ENCODE measurements at places on chromosomes 2 and 18.

DNA sequence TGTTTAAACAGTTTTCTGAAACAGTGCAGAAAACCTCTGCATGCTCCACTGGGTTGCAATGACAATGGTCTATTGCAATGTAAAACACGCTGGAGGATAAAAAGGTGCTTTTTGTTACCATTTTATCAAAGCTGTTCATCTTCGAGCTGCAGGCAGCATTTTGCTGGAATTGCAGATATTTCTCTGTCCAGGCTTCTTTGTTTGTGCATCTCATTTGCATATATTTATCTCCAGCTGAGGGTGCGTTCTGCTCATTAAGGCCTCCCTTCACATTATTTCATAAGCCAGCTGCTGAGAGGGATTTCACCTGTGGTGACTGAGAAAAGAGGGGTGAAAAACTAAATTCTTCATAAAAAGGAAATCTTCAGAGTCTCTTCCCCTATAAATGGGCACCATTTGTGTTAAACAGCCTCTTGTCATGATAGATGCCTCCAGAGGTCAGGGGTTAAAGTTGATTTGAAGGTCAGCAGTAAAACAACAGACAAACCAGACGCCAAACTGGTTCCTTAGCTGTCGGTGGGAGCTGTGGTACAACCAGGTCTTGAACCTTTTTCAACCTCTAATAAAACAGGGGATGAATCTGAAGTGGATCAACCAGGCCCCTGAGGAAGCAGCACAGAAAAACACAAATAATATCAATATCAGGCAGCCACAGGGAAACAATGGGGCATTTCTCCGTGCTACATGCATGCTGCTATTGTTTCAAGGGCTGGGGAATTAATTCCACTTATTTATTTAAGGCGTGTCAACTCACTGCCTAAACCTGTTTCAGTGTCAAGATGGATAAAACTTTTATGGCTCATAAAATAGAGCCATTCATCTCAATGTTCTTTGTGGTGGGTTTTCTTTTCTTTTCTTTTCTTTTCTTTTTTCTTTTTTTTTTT lies 265.1 kb downstream of the MEIS1 start:
- no peak for DNase-seq

- DNase-seq: no peak
These were observed 107.1 kb upstream of the KCNJ3 start for GRCh38 chr2:154591294-154591820.

- no peak for DNase-seq
These were observed 45.6 kb upstream of the ITGAV start for GRCh38 chr2:186544255-186544675.

GRCh38 chr2:102294802-102295489 lies 16.4 kb upstream of the IL1RL1 start:
- DNase-seq: no peak

- no peak for DNase-seq
These were observed 1844.6 kb upstream of the PIK3C3 start for GRCh38 chr18:40110455-40110854.
